ENCODE measurements at places on chromosomes 6 and 20. TPM values are rescaled to one million over a fixed set of nuclear protein-coding genes. Genes with fewer than 3 reads are reported as not detected.
A peak's percentile ranks its signal among the peaks of the same experiment; 100 is the strongest.

DNA sequence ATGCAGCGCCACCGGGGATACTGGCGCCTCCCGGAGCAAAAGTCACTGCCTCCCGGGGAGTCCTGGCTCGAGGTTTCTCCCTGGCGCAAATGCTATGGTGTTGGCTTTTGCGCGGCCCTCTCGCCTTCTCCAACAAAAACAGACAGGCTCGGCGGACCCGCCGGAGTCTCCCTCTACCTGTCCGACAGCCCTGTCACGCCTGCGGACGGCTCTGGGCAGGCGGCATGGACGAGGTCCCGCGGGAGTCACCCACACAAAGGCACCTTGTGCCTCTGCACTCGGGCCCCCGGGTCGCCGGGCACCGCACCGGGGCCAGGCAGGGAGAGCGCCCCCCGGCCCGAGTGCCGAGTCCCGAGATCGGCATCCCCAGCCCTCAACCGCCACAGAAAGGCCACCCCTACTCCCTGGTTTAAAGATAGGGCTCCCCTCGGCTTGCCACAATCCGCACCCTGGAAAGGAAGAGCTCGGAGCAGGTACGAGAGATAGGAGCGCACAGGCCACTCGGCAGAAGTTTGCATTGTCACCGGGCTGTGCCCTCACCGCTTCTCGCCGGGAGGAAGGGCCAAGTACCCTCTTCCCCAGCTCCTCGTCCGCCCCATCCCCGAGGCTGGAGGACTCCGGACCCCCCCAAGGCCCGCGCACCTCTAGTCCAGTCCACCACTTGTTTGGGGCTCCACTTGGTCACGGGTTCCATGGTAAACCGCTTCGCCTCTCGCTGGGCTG, 903 bp downstream of the CNKSR3 start:
- peak; percentile 39 for DNase-seq
- peak overlapping the region; percentile 79 for H3K27ac ChIP-seq
- H3K27me3 ChIP-seq: no peaks in the 10 kb centered on the region
- peaks cover 5% of the 10 kb centered on the region for H3K4me1 ChIP-seq

DNA sequence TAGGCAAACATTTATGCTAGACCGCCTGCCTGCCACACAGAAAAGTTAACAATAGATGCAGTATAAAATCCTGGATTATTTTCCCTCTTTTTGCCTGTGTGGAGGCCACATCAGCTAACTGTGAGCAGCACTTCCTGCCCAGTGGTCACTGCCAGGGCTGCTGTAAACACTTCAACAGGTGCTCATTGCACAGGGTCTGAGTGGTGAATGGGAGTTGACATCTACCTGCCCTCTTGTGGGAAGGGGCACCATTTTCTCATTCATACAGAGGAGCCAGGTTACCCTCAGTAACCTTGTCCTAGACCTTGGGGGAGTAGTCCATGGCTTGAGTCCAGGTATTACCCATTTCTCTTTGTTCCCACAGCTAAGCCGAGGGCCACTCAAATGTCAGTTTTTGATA, 235.3 kb downstream of the TMEM242 start:
- no peak overlapping the region for H3K4me3 ChIP-seq
- no peaks in the 10 kb centered on the region for H3K27me3 ChIP-seq
- peaks cover 8% of the 10 kb centered on the region for H3K4me1 ChIP-seq
- no peak overlapping the region for H3K27ac ChIP-seq

- no peak for DNase-seq
- no peak overlapping the region for H3K4me3 ChIP-seq
- peaks cover 6% of the 10 kb centered on the region for H3K4me1 ChIP-seq
These were observed 44.0 kb downstream of the MAP7 start for GRCh38 chr6:136506124-136506799.

GRCh38 chr6:128899341-128900050, 16.6 kb downstream of the LAMA2 start:
- DNase-seq: no peak
- H3K4me1 ChIP-seq: no peaks in the 10 kb centered on the region

DNA sequence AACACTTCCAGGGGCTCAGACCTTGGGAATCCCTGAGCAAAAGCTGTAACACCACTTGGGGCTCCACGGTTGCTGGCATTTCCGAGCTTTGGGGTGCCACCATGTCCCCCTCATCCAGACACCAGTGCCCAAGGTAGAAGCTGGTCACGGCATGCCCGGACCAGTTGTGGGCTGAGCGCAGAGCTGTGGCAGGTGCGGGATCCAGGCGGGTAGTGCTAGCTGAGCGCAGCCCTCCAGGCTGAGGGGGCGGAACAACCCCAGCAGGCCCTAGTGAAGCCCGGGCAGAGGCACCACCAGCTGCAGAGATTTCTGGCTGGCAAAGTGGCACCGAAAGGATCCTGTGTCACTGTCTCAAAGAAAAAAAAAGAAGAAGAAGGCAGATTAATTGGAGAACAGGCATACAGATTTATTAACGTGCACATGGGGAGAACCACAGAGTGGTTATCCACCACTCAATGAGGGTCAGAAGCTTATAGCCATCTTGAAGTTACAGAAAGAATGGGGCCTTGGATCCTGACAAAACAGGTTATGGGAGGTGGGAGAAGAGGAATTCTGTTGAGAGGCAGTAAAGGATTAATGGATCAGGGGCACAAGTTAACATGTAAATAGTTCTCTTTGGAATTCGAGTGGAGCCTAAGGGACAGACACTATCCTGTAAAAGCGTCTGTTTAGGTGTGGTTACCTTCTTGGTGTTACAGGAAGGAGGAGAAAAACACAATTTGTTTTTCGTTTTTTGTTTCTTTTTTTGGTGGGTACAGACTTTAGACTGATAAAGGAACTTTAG, 107.5 kb downstream of the CD24 start:
- no peaks in the 10 kb centered on the region for H3K4me1 ChIP-seq
- H3K36me3 ChIP-seq: no peaks in the 10 kb centered on the region
- H3K27ac ChIP-seq: no peak overlapping the region
- no peak for DNase-seq

- H3K4me1 ChIP-seq: no peaks in the 10 kb centered on the region
- H3K36me3 ChIP-seq: no peaks in the 10 kb centered on the region
- no peak overlapping the region for H3K27ac ChIP-seq
- no peak overlapping the region for H3K4me3 ChIP-seq
- no peak for DNase-seq
These were observed 139.9 kb downstream of the GRM4 start for GRCh38 chr6:34005901-34006531.

GRCh38 chr20:62726276-62726675, 17.6 kb downstream of the NTSR1 start:
- DNase-seq: no peak
- H3K4me3 ChIP-seq: no peak overlapping the region
- H3K4me1 ChIP-seq: no peaks in the 10 kb centered on the region
- H3K36me3 ChIP-seq: no peaks in the 10 kb centered on the region
- no peak overlapping the region for H3K27ac ChIP-seq

DNA sequence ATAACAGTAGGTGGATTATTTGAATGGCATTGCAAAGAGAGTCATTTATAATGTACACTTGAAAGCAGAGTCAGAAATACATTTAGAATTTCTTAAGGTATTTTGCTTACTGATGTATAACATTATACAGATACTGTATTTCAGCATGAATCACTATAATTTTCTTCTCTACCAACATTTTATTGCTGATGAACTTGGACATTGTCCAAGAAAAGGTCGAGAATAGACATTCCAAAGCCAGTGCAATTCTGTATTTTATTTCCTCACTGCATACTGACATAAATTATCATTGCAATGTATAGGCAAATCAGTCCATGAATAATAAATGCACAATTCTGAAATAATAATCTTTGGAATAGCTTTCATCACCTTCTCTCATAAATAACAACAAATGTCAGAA, 1420.0 kb upstream of the EYS start:
- H3K36me3 ChIP-seq: no peaks in the 10 kb centered on the region
- DNase-seq: no peak
- no peaks in the 10 kb centered on the region for H3K4me1 ChIP-seq

DNA sequence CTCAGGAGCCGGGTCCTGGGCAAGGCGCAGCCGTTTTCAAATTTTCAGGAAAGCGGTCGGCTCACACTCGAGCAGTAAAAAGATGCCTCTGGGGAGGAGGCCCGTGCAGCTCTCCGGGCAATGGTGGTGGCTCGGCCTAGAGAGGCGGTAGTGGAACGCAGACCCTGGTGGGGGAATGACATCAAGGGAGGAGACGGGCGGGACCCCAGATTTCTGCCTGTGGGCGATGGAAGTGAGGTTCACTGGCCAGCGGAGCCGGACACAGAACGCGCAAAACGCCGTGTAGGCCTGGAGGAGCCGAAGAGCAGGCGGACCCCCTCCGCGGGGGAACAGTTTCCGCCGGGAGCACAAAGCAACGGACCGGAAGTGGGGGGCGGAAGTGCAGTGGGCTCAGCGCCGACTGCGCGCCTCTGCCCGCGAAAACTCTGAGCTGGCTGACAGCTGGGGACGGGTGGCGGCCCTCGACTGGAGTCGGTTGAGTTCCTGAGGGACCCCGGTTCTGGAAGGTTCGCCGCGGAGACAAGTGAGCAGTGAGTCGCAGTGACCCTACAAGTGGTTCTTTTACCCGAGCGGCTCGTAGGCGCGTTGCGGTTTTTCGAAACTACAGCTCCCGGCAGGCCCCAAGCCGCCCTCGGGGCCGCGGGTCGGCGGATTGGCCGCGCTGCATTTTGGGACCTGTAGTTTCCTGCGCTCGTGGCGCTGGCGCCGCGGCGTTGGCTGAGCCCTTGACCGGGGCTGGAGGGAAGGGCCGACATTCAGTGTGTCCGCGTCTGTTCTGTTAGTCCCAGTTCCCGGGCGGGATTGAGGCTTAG, at the start of gene RTEL1:
RTEL1 (plus strand) TSS at position 376 of the 812 bp plus-strand sequence. CDS start 1,091 bp downstream, outside the sequence.
- H3K4me3 ChIP-seq: peak within 1 kb of the TSS; percentile 91
- DNase-seq: peak; percentile 92
- no peaks in the 10 kb centered on the region for H3K27me3 ChIP-seq
- H3K27ac ChIP-seq: peak within 1 kb of the TSS; percentile 82
- no peaks in the 10 kb centered on the region for H3K36me3 ChIP-seq
- peaks cover 15% of the 10 kb centered on the region for H3K4me1 ChIP-seq

DNA sequence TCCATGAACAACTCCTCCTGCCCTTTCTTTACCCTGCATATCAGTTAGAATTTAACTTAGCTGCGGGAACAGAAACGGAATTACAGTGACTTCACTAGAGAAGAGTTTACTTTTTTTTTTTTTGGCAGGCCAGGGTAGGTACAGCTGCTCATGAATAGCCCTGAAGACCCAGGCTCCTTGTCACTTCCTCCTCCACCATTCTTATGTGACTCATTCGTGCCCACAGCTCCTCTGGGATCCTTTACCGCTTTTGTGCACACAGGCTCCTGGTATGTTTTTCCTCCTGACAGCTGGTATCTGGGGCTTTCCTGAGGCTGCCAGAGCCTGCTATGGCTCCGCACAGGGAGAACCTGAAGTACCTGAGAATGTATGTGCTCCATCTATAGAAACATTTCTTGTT, 3.9 kb upstream of the KCNS1 start:
- H3K27me3 ChIP-seq: peaks cover 10% of the 10 kb centered on the region
- peaks cover 5% of the 10 kb centered on the region for H3K4me1 ChIP-seq
- H3K36me3 ChIP-seq: no peaks in the 10 kb centered on the region

DNA sequence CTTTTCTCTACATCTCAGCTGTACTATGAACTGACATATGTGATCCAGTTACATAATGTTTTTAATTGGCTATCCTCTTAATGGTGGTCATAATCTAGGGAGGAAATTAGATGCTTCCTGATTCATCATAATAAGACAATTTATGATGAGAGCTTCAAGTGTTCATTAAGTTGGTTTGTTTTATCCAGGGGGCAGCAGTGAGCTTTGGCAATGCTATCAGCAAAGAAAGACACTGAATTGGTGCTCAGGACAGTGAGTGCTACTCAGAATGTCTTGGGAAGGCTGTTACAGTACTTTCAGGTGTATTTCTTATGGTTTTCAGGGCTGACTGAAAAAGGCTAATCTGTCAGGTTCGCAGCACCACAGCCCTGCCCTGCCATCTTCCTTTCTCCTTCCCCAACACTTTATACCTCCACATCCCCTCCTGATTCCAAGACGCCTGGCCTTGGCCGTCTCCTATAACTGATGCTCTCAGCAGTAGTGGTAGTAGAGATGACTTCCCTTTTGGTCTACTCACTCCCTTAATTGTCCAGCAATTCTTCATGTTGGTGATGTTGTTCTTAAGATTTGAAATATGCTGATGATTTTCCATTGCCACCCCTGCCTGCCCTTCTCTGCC, 67.0 kb upstream of the TNFAIP3 start:
- DNase-seq: peak; percentile 63
- H3K36me3 ChIP-seq: no peaks in the 10 kb centered on the region
- no peak overlapping the region for H3K4me3 ChIP-seq
- H3K27me3 ChIP-seq: no peaks in the 10 kb centered on the region

GRCh38 chr20:51480507-51481270, 61.8 kb downstream of the NFATC2 start:
- H3K4me3 ChIP-seq: no peak overlapping the region
- H3K4me1 ChIP-seq: no peaks in the 10 kb centered on the region
- H3K27ac ChIP-seq: no peak overlapping the region
- no peaks in the 10 kb centered on the region for H3K27me3 ChIP-seq
- DNase-seq: no peak

SCRT2 gene
- not detected for total RNA-seq

NKAIN2 gene
- not detected for total RNA-seq

POU3F2 gene
- 0.06 TPM for total RNA-seq

All from adrenal gland (tissue), 19 donors.